ENCODE measurements at places on chromosomes 16 and 17.

DNA sequence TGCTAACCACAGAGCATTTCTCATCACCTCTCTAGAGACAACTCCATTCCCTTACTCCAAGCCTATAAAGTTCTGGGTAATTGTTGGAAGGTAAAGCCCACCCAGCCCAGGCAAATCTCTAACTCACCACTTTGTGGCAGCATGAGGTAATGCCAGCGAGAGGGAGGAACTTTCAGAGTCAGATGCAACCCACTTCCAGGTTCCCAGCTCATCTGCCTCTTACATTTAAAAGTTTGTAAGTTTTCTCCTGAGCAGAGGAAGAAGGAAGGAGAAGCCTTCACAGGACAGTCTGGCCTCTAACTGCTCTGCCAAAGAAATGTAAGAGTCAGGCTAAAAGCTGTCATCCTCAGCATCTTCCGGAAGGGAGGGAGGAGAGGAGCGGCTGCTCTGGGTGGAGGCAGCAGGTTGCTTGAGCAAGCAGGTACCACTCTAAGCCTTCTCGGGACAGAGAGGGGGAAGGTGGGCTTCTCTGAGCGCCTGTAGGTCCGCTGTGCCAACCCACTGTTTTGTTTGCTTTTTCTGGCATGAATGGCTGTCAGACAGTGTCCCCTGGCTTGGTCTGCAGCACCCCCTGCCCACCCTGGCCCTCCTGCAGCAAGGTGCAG is 1.0 kb downstream of the ZNF319 start:
- DNase-seq, result no peak

DNA sequence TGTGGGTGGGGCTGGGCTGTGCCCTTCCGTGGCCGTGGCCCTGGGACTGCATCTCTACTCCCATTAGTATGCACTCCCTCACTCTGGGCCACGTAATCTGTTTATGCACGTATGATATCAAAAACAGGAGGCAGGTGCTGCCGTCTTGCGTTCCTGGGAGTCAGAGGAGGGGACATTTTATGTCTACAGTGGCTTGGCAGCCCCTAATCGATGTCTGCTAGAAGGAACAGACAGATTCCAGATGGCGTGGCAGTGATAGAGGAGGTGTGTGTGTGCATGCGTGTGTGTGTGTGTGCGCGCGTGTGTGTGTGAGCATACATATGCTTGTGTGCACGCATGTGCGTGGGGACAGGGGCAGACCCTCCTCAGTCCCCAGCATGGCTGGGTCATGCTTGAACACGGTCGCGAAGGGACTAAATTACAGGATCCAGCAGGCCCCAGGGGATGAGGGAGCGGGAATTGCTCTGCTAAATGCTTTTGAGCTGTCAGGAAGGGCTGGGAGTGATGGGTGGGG is 44.7 kb downstream of the SREBF1 start:
- no peak for DNase-seq

GRCh38 chr16:57510016-57510871 is 24.0 kb upstream of the DOK4 start:
- no peak for DNase-seq

DNA sequence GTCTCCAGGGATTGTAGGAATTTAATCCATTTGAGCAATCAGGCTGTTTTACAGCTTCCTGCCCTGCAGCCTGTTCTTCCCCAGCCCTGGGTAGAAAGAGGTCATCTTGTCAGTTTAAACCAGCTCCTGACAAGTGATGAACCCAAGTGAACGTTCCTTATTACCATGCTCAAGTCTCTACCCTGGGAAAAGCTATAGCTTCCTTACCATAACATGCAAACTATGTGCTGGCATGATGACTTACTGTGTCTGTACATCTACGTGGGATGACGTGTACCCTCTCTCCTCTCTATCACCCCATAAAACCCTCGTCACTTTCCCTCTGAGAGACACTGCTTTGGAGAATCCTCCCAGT is 452.2 kb downstream of the XYLT1 start:
- DNase-seq, result no peak

DNA sequence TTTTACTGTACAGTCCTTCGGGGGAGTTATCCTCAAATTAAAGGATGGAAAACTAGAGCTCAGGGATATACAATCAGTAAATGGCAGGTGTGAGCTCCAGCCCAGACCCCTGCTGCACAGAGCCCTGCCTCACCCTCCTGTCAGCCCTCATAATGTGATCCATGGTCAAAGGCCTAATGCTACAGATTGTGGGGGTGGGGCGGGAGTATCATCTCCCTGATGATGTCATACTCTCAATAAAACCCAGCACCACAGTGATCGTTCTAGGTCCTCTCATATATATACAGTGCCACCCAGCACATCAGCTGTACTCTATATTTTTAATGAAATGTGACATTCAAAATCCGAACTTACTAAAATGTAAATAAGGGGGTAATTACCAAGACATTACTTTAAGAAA is 61.5 kb downstream of the SLC39A11 start:
- no peak for DNase-seq

- DNase-seq, result peak; percentile 74
Measured at GRCh38 chr17:27577121-27577761, 53.7 kb upstream of the LGALS9 start.

- DNase-seq, result no peak
Measured at GRCh38 chr16:27701381-27701780, 151.4 kb downstream of the KATNIP start.

GRCh38 chr16:83269048-83269447 is 538.7 kb upstream of the HSBP1 start:
- DNase-seq, result no peak

DNA sequence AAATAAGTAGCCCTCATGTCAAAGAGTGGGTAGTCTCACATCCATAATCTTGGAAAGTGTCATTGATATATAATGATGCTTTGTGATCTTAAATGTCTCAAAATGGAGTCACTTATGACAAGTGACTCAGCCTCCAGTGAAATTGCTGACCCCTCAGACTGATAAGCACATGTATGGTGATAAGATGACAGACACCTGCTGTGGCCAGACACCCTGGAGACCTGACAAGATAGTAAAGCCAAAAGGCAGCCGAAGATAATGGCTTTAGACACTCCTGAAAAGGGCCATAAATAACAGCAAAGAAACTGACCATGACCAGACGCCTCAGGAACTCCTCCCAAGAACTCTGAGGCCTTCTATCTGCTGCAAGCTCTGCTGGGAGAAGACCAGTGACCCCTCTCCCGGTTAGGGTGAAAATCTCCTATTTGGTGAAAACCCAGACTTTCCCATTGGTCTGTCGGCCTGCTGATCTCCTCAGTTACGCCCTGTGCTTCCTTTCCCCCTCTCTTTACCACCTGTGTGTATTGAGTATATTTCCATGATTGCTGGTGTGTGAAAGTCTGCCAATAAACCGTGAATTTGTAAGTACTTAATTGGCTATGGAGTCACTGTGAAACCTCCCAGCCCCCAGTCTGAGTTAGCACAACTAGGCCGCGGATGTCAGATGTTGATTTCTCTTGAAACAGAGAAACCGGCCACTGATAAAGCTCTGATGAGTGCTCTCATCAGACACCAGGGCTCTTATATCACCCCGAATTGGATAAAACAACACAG is 226.7 kb upstream of the MYOCD start:
- no peak for DNase-seq

DNA sequence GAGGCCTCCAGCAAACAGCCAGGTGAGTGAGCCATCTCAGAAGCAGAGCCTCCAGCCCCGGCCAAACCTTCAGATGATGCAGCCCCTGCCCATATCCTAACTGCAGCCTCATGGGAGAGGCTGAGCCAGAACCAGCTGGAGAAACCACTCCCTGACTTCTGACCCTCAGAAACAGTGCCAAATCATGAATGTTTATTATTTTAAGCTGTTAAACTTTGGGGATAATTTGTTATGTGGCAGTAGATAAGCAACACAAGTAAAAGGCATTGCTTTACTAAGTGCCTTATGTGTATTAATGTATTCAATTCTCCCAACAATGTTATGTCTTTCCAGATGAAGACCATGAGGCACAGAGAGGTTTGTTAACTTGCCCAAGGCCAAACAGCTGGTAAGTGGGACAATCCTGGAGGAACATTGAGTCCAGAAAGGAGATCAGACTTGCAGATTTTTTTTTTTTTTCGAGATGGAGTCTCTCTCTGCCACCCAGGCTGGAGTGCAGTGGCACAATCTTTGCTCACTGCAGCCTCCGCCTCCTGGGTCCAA is 59.6 kb downstream of the SOCS1 start:
- DNase-seq, result no peak

- no peak for DNase-seq
Measured at GRCh38 chr17:38353668-38354067, 2.0 kb downstream of the SOCS7 start.

GRCh38 chr16:259814-260253 is 15.9 kb downstream of the RGS11 start:
- DNase-seq, result peak; percentile 64

- no peak for DNase-seq
Measured at GRCh38 chr16:25108054-25108453, 3.5 kb upstream of the LCMT1 start.

DNA sequence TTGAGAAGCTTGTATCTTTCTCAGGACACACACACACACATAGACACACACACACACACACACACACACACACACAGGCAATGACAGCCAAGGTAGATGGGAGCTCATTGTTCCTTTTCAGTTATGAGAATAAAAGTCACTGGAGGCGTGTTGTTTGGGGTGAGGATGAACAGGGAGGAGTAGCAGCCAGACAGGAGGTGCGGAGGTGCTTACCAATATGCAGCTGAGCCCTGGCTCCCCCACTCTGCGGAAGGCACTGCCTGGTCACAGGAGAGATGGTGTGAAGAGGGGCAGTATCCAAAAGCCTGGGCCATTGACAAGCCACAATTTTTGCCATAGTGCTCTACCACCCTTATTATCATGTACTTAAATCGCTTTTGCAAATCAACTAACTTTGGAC is 77.4 kb downstream of the CBLN1 start:
- DNase-seq, result no peak

- DNase-seq, result no peak
Measured at GRCh38 chr17:50475362-50475761, 3.3 kb upstream of the RSAD1 start.

DNA sequence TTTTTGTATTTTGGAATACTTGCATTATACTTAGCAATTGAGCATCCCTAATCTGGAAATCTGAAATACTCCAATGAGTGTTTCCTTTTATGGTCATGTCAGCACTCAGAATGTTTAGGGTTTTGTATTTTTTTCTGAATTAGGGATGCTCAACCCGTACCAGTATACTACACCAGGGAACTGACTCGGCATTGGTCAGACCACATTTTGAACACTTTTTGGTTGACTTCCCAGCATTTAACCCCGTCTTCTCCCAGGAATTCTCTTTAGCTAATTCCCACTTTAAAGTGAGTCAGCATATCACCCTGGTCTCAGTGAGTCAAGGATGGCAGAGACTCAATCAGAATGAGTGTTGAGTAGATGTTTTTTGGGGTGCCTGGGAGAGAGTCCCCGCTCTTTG is 177.9 kb downstream of the SPECC1 start:
- no peak for DNase-seq

DNA sequence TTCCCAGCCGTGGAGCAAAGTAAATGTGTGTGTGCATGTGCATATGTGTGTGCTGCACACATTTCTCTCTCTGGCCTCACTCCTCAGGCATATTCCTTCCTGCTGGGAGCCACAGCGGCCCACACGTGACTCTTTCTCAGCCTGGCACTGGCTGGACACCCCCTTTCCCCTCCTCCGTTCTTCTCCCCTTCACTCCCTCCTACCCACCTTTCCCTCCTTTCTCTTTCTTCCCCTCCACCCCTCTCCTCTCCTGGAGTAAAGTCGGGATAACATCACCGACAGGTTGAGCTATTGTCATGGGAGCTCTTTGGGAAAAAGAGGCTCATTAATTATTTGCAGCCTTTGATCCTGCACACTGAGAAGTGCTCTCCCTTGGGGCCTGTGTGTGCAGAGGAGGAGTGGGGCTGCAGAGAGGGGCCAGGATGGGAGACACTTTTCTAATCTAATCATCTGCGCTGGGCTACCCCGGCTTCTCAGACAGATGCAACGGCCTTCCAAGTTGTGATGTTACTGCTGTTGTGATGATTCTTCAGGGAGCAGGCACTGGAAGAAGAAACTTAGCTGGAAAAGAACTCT is 126.3 kb upstream of the HSBP1 start:
- DNase-seq, result no peak

GRCh38 chr16:51166541-51166940 is 15.5 kb upstream of the SALL1 start:
- DNase-seq, result no peak

GRCh38 chr17:21021208-21021803 is 21.5 kb downstream of the USP22 start:
- DNase-seq, result no peak

- DNase-seq, result no peak
Measured at GRCh38 chr16:9351440-9351839, 260.0 kb downstream of the HAPSTR1 start.

- DNase-seq, result no peak
Measured at GRCh38 chr17:17982801-17983200, 10.1 kb downstream of the DRC3 start.

GRCh38 chr16:77592021-77592420 is 130.3 kb upstream of the NUDT7 start:
- no peak for DNase-seq

DNA sequence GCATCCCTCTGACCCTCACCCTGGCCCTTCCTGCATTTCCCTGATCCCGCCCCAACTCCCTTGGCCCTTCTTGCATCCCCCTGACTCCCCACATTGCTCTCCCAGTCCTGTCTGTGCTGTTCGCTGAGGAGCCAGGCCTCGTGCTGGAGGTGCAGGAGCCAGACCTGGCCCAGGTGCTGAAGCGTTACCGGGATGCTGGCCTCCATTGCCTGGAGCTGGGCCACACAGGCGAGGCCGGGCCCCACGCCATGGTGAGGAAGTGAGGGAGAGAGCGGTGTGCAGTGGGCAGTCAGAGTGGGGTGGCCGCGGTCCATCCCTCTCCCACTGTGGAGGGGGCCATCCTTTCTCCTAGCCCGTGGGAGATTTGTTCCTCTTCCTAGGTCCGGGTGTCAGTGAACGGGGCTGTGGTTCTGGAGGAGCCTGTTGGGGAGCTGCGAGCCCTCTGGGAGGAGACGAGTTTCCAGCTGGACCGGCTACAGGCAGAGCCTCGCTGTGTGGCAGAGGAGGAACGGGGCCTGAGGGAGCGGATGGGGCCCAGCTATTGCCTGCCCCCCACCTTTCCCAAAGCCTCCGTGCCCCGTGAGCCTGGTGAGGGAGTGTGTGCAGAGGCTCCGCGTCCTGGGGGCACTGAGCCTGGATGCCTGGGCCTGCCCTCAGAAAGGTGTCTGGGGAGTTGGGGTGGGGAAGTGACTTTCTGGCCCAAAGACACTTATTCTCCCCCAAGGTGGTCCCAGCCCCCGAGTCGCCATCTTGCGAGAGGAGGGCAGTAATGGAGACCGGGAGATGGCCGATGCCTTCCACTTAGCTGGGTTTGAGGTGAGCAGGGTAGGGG is 17.8 kb downstream of the PFAS start:
- no peak for DNase-seq

GRCh38 chr17:81494626-81495377 is 17.8 kb downstream of the ACTG1 start:
- DNase-seq, result no peak

GRCh38 chr16:51376080-51376479 is 225.0 kb upstream of the SALL1 start:
- no peak for DNase-seq

Data from upper lobe of left lung (tissue), 6 donors.